Tibial nerve (tissue), 4 donors: ENCODE measurements at places on chromosomes 1 and 21. TPM values are rescaled to one million over a fixed set of nuclear protein-coding genes. Genes with fewer than 3 reads are reported as not detected.

The CDC14A gene
- 29.7 TPM for total RNA-seq

The FCRL2 gene
- total RNA-seq = 0.21 TPM

The OR2L5 gene
- not detected for total RNA-seq

The SPATA45 gene
- total RNA-seq = not detected

The GJA5 gene
- 23.6 TPM for total RNA-seq
